ENCODE measurements at places on chromosomes 13 and 19. TPM values are rescaled to one million over a fixed set of nuclear protein-coding genes. Genes with fewer than 3 reads are reported as not detected.

Gene MAST1
- total RNA-seq: 0.72 TPM

Gene CNN1
- total RNA-seq: 7.1 TPM

Gene GPI
- 122 TPM for total RNA-seq

Gene CYP4F2
- not detected for total RNA-seq

Gene GRIK5
- under 0.01 TPM for total RNA-seq

Gene PCDH8
- not detected for total RNA-seq

DNA sequence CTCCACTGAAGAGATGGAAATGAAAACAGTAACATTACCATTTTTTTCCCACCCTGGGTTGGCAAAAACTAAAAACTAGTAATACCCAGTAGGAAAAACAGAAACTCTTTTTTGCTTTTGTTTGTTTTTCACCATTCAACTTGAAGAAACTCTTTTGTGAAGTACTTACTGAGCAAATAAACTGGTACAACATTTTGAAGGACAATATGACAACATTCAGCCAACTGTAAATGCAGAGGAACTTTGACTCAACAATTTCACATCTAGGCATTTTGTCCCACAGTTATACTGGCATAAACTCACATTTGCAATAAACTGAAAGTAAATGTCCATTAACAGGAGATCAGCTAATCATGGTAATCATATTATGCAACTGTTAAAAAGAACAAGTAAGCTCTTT, 152.5 kb downstream of the RNF17 start:
- no peak for DNase-seq

DNA sequence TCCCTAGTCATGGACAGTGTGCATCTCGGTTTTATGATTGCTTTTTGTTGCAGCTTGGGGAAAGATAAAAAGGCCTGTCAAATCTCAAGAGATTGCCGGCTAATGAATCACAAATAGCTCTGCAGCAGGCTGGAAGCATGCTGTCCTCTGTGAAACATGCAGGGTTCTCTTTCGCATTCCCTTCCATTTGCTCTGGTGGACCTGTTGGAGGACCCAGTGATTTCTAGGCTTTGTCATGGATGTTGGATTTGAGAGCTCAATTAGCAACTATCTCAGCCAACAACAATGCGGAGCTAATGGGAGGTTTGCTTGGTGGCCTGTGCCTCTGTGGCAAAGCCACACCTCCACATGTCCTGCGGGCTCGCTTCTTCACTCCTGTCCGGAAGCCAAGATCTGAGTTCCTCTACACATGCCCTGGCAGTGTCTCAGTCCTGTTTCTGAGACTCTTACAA, 418.1 kb upstream of the ARGLU1 start:
- DNase-seq: no peak

- DNase-seq: no peak
Measured at GRCh38 chr13:79283742-79284141, 122.3 kb downstream of the RBM26 start.

DNA sequence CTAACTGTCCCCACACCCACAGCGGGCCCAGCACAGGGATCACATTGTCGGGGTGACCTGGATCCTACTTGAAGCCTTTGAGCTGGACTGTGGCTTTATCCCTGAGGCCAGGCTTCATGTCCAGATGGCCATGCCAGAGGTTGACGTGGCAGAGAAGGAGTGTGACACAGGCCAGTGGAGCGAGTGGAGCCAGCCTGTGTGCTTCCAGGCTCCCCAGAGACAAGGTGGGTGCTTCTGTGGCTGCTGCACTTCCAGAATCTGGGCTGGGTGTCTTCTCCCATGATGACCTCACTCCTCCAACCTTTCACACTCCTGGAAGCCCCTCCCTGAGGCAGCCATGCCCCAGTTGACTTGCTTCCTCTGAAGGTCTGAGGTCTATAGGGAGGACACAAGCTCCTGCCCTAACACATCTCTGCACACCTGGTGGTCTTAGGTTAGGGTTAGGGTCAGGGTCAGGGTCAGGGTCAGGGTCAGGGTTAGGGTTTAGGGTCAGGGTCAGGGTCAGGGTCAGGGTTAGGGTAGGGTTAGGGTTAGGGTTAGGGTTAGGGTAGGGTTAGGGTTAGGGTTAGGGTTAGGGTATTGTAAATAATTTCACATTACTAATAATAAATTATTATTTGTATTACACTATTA, 13.1 kb upstream of the MZF1 start:
- peak; percentile 55 for DNase-seq

GRCh38 chr13:30042272-30042671, 191.9 kb upstream of the UBL3 start:
- no peak for DNase-seq

DNA sequence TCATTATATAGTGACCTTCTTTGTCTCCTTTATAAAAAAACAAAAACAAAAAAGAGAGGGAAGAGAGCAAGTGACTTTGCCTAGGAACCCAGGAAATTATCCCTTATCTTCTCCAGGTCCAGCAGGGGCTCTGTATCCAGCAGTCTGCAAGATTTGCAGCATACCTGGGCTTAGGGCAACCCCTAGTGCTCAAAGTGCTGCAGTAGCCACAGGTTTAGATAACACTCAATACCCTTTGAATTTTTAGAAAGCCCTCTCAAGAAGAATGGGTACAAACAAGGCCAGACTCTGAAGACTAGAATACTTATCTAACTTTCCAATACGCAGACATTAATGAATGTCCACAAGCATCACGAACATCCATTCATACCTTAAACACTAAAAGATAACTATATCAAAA, 43.2 kb downstream of the CCNA1 start:
- DNase-seq: no peak

DNA sequence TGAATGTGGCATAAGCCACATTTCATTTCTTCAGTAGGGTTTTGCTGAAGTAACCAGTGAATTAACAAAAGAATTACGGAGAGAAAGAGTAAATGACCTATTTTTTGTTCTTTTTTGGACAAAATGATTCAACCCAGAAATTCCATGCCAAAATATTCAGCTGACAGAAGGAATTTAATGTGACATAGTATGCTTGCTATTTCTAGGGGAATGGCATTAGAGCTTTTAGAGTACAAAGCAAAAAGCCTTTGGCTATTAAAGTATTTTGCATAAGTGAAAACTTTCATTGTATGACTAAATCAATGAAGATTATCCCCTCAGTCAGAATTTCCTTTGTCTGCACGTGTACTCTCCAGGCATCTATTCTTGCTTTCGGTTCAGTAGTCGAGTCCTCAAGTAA, 465.3 kb downstream of the COG6 start:
- no peak for DNase-seq

DNA sequence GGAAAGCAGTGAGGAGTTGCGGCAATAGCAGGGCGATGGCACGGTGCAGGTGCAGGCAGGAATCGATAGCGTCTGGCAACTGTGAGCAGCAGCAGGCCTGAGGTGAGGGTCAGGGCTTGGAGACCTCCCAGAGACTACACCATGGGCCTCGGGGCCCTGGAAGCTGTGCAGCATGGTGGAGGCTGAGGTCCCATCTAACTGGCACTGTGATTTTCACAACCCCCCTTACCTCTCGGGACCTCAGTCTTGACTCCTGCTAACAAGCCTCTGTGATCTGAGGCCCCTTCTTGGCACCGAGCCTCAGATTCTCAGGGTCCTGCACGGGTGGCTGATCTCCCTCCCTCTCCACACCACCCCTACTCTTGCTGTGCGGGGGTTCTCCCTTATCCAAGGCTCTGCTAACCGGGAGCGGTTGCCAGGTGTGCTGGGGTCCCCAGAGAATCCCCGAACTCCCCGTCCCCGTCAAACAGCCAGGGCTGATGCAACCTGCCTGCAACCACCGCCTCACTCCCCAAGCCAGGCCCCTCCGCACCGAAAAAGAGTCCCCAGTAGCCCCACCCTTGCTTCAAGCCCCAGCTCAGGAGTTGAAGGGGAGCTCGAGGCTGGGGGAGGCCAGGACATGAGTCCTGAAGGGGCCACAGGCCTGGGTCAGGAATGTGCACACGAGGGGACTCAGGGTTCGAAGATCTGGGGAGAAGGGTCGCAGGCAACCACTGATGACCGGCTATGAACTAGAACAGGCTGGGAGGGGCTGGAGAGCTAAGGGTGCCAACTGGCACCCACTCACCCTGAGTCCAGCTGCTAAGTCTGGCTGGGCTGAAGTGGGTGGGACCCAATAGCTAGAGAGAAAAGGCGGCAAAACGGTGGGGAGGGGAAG, 4.8 kb upstream of the ATF5 start:
- peak; percentile 42 for DNase-seq

- no peak for DNase-seq
Measured at GRCh38 chr13:60093425-60094019, 70.2 kb downstream of the DIAPH3 start.

DNA sequence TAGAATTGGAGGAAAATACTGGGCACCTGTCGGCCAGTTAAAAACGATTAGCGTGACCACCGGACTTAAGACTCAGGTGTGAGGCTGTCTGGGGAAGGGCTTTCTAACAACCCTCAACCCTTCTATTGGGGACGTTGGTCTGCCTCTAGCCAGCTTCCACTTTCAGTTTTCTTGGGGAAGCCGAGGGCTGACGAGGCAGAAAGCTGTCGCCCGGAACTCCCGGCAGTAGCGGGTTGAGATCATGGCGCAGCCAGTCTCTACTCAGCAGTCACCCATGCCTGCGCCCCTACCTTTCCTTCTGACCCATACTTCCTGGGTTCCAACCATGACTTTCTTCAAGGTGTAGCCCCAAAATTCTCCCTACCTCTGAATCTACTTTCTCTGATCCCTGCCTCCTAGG, 1424.1 kb downstream of the SLITRK1 start:
- DNase-seq: no peak

GRCh38 chr13:52158629-52159158, 703 bp downstream of the NEK3 start:
- peak; percentile 89 for DNase-seq

DNA sequence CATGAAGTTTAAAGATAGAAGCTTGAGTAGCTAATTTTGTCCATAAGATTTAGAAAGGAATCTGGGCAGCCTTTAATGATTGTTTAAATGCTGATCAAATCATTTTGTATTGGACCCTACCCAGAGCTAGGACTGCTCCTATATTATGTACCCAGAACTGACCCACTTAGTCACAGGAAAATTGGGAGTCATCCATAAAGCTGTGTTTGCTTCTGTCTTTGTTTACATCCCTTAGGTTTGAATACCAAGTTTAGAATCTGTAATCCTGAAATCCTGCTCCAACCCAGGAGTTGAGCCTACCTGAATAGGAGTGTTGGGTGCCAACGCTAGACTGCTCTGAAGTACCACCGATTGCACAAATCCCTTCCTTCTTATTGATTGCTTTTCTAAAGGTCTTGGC, 23.8 kb downstream of the LCP1 start:
- no peak for DNase-seq

DNA sequence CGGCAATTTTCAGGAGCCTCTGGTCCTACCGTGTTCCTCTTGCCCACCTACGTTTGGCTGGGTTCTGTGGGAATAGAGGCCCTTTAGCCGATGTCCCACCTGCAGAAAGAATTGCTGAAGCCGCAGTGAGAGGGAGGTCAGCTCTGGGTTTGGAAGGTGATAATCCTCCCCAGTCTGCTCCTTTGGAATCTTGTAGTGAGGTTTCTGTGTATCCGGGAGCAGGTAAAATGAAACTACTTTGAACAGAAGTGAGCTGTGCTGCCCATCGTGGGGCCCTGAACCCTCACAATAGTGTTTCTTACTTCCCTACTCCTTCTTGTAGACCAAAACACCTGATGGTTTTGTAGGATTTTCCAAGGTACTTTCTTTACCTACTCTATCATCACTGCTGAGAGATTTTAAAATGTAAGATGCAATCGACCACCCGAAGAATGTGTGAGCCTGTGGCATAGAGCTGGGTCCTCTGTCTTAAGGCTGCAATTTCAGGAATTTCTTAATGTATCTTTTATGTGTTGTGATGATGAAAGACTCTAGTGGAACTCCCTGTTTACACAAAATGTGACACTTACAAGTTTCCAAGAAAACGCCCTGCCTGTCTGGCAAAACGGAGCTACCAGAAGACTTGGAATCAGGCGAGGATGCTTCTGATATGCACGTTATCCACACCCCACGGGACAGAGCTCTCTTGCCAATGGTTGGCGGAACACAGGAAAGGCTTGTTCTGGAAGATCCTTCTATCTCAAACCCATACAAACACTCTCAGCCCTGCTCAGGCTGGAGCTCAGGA, 76.1 kb downstream of the RGCC start:
- DNase-seq: no peak

DNA sequence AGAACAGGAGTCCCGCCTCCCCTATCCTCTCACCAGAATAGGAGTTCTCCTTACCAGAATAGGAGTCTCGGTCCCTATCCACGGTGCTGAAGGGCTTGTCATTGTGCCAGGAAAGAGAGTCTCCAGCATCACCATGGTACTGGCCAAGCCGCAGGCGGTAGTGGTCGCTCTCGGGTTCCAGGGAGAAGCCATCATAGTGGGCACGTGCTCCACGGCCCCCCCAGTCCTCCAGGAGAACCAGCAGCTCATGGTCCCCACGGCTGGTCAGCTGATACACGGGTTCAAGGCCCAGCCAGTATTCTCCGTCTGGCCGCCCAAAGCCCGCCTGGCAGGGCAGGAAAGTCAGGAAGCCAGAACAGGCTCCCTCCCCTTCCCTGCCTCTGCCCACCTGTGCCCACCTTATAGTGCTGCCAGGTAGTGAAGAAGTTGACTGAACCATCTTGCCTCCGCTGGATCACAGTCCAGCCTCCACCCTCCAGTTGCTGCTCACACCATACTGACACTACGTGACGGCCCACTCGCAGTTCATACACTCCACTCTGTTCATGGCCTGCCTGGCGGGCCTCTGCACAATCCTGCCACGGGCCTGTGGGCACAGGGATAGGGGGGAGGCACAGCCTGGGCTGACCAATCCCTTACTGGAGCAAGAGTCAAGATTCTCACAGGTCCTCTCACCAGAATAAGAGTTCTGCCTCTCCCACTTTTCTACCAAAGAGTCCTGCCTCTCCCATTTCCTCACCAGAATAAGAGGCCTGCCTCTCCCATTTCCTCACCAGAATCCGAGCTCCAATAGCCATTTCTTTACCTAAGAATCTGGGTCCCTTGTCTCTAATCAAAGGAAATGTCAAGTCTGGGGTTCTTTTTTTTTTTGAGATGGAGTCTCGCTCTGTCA, 7.4 kb downstream of the SHFL start:
- peak; percentile 68 for DNase-seq

GRCh38 chr13:48159826-48160225, 64.9 kb upstream of the MED4 start:
- no peak for DNase-seq

- DNase-seq: no peak
Measured at GRCh38 chr13:99766641-99767045, 204.9 kb downstream of the ZIC5 start.

DNA sequence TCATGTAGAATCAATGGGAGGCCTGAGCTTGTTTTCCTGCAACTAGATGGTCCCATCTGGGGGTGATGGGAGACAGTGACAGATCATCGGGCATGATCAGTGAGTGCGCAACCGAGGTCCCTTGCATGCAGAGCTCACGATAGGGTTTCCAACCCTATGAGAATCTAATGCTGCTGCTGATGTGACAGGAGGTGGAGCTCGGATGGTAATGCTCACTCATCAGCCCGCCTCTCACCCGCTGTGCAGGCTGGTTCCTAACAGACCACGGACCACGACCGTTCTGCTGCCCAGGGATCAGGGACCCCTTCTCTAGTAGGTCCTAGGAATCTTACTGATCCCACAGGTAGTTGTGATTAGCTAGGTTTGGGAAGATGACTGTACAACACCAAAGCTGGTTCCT, 23.5 kb upstream of the GARRE1 start:
- DNase-seq: no peak
